Stimulated activated CD8-positive, alpha-beta memory T cell treated with anti-CD3 and anti-CD28 coated beads, Interleukin-15, amount 100 ng/mL, for 1 hour (primary cell): ENCODE measurements at places on chromosomes 2 and 18.

GRCh38 chr2:105886029-105886454 is 141.3 kb downstream of the NCK2 start:
- no peak for DNase-seq

DNA sequence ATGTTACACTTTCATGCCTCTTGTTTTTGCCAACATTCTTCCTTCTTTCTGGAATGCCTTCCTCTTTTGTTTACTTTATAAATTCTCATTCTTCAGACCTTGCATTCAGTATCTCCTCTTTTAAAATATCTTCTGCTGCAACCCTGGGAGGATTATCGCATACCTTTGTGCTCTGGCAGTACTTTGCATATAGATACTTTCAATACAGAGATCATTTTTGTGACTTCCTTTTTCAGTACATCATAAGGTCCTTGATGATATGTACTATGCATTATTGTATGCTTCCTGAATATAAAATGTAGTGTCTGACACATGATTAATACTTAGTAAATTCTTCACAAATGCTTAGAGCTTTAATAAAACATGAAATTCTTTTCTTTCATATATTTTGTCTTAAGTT is 538.7 kb downstream of the TRIB2 start:
- DNase-seq, result no peak

DNA sequence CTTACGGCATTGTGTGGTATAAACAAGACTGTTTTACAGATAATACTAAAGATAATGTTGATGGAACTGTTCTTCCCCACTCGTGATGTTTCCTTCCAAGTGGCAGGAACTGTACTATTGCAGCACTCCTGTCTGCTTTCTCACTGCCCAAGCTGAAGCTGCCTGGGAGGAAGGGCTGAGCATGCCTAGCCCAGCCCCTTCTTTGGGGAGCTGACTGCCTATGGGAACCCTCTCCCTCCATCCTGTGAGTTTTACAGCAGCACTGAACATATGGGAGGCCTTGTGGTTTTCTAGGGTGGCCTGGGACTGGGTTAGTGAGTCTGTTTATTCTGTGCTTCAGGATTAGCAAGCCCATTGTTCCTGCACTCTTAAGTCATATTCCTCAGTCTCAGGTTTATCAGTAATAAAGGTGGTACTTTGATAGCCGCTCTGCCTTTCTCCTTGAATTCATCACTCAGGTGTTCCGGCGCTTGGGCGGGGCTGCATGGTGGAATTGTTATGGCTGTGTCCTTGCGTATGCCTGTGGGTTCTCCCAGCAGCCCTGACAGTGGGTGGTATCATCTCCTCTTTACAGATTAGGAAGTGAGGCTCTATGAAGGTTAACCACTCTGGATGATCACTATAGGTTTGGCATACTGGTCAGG is 379.7 kb downstream of the PTPRM start:
- no peak for DNase-seq

DNA sequence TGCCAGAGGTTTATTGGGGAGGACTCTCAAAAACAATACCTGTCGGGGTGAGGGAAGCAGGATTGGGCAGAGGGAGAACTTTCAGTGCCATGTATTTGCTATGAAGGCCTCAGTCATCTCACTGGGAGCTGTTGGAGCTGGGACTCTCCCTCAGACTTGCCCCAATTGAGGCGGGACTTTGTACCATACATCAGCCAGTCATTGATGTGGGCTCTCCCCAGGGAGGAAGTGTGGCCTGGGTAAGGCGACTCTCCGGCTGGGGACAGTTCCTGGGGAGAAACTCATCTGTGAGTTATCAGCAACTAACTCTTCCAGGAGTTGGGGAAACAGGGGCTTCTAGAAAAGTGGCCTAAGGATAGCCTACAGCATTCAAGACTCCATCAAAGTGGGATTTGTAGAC is 66.5 kb downstream of the FTCDNL1 start:
- no peak for DNase-seq

- DNase-seq, result no peak
Observed at GRCh38 chr18:63315876-63316275, 3.7 kb downstream of the BCL2 start.
